ENCODE measurements at places on chromosomes 7 and 10. TPM values are rescaled to one million over a fixed set of nuclear protein-coding genes. Genes with fewer than 3 reads are reported as not detected.
A peak's percentile ranks its signal among the peaks of the same experiment; 100 is the strongest.

GRCh38 chr10:105243825-105244224 lies 602.7 kb downstream of the SORCS3 start:
- no peak for DNase-seq
- H3K27me3 ChIP-seq, result no peaks in the 10 kb centered on the region
- no peak overlapping the region for H3K4me3 ChIP-seq
- H3K27ac ChIP-seq, result no peak overlapping the region
- no peaks in the 10 kb centered on the region for H3K36me3 ChIP-seq

Gene PGAM2
- total RNA-seq, result 0.68 TPM

DNA sequence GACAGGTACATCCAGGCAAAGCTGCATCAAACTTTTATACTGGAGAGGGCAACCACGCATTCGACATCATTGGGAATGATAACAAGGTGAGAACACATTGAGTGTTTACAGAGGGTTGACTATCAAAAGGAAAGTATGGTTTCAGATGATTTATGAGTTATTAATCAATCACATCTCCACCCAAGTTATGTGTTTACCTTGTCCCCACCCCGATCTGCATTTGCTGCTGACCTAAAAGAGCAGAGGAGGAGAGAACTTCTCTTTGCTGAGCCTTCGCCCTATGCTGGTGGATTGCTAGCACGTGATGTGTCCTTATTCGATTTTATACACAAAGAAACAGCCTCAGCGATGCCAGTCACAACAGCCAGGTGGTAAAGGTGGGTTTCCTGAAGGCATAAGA lies at the start of gene MSMB:
Gene MSMB (minus strand): TSS at position 9 of the 400 bp plus-strand sequence. CDS start 32 bp downstream, outside the sequence.
- no peaks in the 10 kb centered on the region for H3K36me3 ChIP-seq
- no peak within 1 kb of the TSS for H3K27ac ChIP-seq
- DNase-seq, result no peak
- no peak within 1 kb of the TSS for H3K4me3 ChIP-seq

DNA sequence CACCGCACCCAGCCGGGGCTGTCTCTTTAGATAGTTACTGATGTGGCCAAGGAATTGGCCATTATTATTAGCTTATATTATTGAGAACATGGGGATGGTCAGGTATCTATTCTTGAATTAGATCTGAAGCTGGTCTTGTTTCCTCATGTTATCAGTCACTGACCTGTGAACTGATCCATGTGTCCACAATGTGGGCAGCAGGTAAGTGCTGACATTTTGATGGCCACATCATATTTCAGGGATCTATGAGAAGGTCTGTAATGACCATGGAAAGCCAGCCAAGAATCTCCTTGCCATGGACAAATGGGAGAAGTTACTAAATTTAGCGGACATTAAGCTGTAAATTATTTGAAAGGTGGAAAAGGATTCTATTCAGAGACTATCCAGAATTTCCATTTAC lies 61.4 kb downstream of the GBF1 start:
- no peaks in the 10 kb centered on the region for H3K27me3 ChIP-seq
- H3K27ac ChIP-seq, result no peak overlapping the region
- H3K36me3 ChIP-seq, result peaks cover 17% of the 10 kb centered on the region
- H3K4me3 ChIP-seq, result no peak overlapping the region
- DNase-seq, result no peak

DNA sequence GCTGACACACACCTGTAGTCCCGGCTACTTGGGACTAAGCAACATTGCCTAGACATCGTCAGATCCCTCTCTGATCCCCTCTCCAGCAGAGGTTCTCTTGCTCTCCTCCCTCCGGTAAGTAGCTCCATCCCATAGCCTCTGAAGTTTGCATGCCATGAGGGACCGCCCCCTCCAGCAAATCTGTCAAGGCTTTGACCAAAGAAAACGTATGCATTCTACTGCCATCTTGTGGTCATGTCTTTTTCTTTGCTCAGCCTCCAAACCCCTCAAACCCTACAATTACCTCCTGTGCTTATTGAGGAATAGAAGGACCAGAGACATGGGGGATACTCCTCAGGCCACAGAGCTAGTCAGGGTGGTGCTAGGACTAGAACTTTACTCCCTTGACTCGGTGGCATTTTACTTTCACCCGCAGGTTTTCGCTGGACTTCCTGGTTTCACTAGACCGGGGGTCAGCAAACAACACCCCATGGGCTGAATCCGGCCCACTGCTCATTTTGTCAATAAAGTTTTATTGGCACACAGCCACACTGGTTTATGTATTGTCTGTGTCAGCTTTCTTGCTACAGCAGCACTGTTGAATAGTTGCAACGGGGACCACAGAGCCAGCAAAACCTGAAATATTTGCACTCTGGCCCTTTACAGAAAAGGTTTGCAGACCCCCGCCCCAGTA lies 202.6 kb upstream of the FOXK1 start:
- no peak overlapping the region for H3K27ac ChIP-seq
- H3K27me3 ChIP-seq, result no peaks in the 10 kb centered on the region
- no peaks in the 10 kb centered on the region for H3K36me3 ChIP-seq
- no peak overlapping the region for H3K4me3 ChIP-seq
- H3K4me1 ChIP-seq, result no peaks in the 10 kb centered on the region

Gene ZPBP
- not detected for total RNA-seq

Gene UBE3C
- 57.1 TPM for total RNA-seq

Gene HTRA1
- not detected for total RNA-seq

DNA sequence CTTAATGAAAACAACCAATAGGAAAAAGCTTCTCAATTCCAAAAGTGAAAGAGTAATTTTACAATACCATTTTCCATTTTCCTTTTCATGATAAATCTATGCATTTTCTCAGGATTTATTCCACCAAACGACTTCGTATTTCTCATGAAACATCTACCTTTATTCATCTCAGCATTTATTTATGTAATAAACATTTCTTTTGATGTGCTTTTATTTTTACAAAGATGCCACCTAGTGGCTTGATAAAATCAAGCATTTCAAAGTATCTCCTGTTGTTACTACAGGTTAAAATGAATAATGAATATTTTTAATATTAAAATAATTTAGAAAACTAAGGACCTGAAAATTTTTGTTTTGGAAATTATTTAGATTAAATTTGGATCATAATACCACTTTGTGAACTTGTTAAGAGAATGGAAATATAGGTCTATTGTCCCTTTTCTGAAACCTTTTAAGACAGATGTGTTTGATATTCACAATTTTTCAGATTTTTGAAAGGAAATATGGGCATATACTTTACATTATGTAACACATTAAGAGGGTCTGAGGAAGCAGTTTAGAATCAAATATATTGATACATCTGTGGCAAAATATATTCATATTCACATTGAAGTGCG lies 2.7 kb upstream of the IQUB start:
- H3K27me3 ChIP-seq, result peaks cover 15% of the 10 kb centered on the region
- no peak for DNase-seq
- H3K4me3 ChIP-seq, result no peak overlapping the region
- no peak overlapping the region for H3K27ac ChIP-seq

DNA sequence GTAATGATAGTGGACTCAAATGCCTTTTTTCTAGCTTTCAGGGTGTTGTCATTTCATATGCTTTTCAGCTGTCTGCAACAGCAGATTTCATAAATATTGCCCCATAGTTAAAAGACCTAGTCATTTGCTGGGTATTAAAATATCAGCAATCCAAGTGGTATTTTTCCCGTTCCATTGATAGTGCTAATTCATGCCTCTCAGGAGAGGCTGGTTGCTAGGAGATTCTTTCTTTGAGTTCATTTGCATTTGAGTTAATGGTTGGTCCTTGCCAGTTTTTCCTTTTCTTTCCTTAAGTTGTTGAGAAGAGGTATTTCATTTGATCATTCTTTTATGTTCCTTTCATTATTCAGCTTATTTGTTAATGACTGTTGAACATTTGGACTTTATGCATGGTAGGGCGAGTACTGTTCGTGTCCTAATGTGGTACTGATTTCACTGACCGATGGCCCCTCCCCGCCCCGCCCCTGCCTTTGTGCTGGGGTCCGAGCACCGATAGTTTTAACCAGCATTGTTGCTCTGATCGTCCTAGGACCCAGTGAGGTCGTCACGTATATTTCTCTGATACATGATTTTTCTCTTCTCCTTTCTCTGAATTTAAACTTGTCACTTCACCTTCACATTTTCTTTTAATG lies 128.6 kb downstream of the CCNY start:
- no peaks in the 10 kb centered on the region for H3K27me3 ChIP-seq
- peaks cover under 1% of the 10 kb centered on the region for H3K4me1 ChIP-seq
- H3K4me3 ChIP-seq, result no peak overlapping the region
- no peak for DNase-seq
- H3K36me3 ChIP-seq, result peaks cover 9% of the 10 kb centered on the region

GRCh38 chr7:44994877-44995554 lies 5.0 kb upstream of the CCM2 start:
- H3K4me3 ChIP-seq, result peak overlapping the region; percentile 39
- H3K36me3 ChIP-seq, result peaks cover 5% of the 10 kb centered on the region
- H3K4me1 ChIP-seq, result peaks cover 37% of the 10 kb centered on the region
- no peak for DNase-seq
- no peaks in the 10 kb centered on the region for H3K27me3 ChIP-seq

Gene SEMA3E
- total RNA-seq, result not detected

DNA sequence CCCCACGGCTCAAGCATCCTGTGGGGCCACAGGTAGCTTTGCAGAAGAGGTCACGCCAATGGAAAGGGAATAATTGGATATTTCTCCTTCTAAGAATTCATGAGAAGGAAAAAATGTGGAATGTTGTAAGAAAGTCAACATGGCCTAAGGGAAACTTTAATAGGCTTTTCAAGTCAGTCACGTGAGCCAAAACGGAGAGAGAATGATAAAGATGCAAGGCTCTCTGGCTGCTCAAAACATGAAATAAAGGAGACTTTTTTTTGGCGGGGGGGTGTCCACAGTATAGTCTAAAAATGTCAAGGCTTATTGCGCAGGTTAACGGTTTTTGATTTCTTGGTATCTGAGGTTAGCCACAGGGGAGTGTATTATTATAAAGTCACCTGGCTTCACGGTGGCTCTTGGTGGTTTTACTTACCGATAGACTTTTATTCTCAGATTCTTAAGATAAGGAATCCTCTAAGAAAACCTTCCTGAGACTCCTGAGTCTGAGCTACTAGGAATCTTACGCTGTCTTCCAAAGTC lies 148.1 kb downstream of the ARHGAP21 start:
- no peak overlapping the region for H3K4me3 ChIP-seq
- H3K36me3 ChIP-seq, result no peaks in the 10 kb centered on the region
- H3K27me3 ChIP-seq, result peaks cover 8% of the 10 kb centered on the region
- no peak for DNase-seq

- no peaks in the 10 kb centered on the region for H3K4me1 ChIP-seq
- H3K4me3 ChIP-seq, result no peak overlapping the region
- no peaks in the 10 kb centered on the region for H3K27me3 ChIP-seq
- H3K27ac ChIP-seq, result no peak overlapping the region
- DNase-seq, result no peak
These were observed 61.5 kb downstream of the FZD1 start for GRCh38 chr7:91325726-91326125.

DNA sequence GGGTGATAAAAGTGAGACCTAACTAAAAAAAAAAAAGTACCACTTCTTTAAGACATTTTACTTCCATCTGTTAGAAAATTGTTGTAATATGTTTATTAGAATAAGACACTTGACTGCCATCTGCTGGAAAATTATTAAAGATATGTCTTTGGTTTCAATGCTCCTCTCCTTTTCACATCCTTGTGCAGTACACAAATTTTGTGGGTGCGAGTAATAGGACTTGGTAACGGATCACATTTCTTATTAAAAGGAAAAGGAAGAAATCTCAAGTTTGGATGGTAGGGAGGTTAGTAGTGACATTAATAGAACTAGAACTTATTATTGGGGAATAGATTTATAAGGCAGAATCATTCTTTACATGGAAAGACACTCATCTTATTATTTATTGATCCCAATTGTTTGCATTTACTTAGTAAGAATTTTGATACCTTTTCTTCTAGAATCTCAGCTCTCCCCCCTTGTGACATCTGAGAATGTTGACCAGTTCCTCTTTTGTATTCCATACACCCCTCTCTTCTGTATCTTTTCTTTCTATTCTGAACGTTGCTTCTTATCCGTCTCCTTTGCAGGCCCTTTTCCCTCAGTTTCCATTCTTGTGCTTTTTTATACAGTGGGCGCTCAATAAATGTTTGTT lies 43.0 kb upstream of the RPA3 start:
- H3K4me1 ChIP-seq, result peaks cover 28% of the 10 kb centered on the region
- peak overlapping the region; percentile 90 for H3K27ac ChIP-seq
- H3K27me3 ChIP-seq, result no peaks in the 10 kb centered on the region
- peak overlapping the region; percentile 83 for H3K4me3 ChIP-seq

Gene EPO
- not detected for total RNA-seq

DNA sequence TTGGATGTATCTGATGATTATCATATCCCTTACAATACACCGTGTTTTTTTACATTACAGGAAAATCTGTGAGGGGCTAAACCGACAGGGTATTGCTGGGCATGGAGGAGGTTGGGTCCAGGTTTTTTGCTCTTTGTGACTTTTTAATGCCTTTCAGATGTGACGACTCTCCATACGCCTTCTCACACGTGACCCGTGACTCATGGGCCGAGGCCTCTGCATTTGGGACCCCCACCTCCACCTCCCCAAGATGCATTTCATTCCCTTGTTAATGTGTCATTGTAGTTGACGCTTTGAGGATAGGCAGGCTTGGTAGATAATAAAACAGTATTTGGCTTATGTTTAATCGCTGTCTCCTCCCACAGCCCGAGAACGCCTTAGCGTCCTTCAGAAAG lies 95.3 kb downstream of the CUX1 start:
- DNase-seq, result no peak
- no peak overlapping the region for H3K27ac ChIP-seq
- no peak overlapping the region for H3K4me3 ChIP-seq
- peaks cover 5% of the 10 kb centered on the region for H3K4me1 ChIP-seq

Gene GPR158
- not detected for total RNA-seq

Gene CLDN4
- 0.16 TPM for total RNA-seq

- DNase-seq, result peak; percentile 43
- no peaks in the 10 kb centered on the region for H3K36me3 ChIP-seq
- H3K27ac ChIP-seq, result no peak overlapping the region
- peaks cover 17% of the 10 kb centered on the region for H3K4me1 ChIP-seq
These were observed 29.4 kb upstream of the SGMS1 start for GRCh38 chr10:50653142-50653541.

- H3K36me3 ChIP-seq, result no peaks in the 10 kb centered on the region
- peaks cover 23% of the 10 kb centered on the region for H3K27me3 ChIP-seq
- no peak overlapping the region for H3K4me3 ChIP-seq
- H3K4me1 ChIP-seq, result no peaks in the 10 kb centered on the region
These were observed 11.4 kb upstream of the PAX4 start for GRCh38 chr7:127629268-127629854.

Gene NUTM2A
- 0.29 TPM for total RNA-seq

DNA sequence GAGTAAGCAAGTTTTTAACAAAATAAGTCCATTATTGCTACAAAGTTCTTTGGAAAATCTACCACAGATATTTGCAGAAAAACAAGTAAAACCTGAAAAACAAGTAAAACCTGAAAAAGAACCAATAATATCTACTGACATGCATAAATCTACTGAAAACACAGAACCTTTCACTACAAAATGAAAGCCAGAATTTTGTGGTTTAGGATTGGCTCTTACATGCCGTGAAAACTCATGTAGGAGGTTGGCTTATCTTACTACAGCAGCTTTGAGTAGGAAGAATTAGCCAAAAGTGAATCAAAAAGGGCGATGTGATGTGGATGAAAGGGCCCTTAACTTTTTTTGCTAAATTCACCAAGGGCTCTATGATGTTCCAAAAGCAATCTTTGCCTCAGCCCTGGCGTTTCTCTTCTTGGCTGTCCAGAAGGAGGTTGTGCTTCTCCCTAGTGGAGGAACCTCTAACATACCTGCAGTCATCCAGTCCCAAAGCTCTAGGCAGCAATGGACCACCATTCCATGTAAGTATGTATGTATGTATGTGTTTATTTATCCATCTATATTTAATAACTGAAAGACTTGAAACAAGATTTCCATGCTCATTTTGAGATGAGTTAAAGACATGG lies 93.5 kb upstream of the ZNF804B start:
- no peaks in the 10 kb centered on the region for H3K4me1 ChIP-seq
- no peaks in the 10 kb centered on the region for H3K36me3 ChIP-seq
- no peaks in the 10 kb centered on the region for H3K27me3 ChIP-seq
- no peak overlapping the region for H3K4me3 ChIP-seq
- no peak for DNase-seq

Gene TCF7L2
- total RNA-seq, result 0.26 TPM
